ENCODE measurements at places on chromosomes 2 and 18.
A peak's percentile ranks its signal among the peaks of the same experiment; 100 is the strongest.

GRCh38 chr2:360124-360523, 72.2 kb upstream of the ALKAL2 start:
- no peak for DNase-seq

- DNase-seq: no peak
These were observed 106.6 kb downstream of the MAP4K4 start for GRCh38 chr2:101803945-101804696.

DNA sequence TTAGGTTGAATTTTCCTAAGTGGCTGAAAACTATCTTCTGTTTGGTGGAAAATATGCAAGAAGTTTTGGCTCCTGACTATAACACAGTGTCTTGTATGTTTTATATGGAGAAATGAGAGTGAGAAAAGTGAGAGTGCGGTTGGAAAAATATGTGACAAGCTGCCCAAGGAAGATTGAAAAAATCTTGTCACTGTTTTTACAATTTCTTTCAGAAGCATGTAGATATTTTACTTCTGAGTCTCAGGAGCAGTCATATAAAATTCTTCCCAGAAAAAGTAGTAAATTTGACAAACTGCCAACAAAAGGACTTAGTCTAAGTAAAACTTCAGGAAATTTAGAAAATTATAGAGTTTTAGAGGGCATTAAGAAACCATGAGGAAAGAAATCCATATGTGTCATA, 19.4 kb upstream of the RMND5A start:
- DNase-seq: no peak

GRCh38 chr2:233329489-233330135, 22.0 kb downstream of the SAG start:
- DNase-seq: no peak

GRCh38 chr2:222688917-222689316, 17.5 kb downstream of the MOGAT1 start:
- DNase-seq: no peak

DNA sequence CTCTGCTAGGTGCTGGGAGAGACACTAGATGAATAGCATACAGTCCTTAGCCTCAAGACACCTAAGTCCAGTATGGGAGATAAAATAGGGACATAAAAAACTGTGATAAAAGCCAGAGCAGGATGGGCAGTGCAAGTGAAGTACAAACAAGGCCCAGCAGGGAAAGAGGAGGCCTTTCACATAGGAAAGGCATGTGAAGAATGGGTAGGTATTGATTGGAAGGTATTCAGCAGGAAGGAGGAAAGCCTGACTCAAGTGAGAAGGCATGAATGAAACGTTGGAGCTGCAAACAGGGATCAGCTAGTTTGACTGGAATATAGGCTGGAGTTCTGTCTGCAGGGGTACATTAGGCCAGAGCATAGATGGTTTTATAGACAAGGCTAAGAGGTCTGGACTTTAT, 11.0 kb upstream of the CXCR4 start:
- DNase-seq: no peak

- no peak for DNase-seq
These were observed 188.4 kb downstream of the PPP1R1C start for GRCh38 chr2:182173944-182174622.

DNA sequence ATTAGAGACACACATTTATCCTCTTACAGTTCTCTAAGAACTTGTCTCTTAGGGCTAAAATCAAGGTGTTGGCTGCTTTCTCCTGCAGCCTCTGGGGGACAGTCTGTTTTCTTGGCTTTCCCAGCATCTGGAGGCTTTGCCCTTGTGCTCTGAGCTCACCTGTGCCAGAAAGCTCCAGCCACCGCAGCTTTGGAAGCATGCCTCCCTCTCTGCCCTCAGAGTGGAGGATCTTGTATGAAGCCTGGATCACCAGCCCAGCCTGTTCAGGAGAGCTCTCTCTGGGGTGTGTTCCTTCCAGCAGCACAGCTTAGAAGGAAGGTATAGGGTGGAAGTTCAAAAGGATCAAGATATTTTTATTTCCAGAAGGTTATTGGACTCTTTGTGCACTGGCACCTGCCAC, 53.1 kb upstream of the TPO start:
- DNase-seq: no peak

DNA sequence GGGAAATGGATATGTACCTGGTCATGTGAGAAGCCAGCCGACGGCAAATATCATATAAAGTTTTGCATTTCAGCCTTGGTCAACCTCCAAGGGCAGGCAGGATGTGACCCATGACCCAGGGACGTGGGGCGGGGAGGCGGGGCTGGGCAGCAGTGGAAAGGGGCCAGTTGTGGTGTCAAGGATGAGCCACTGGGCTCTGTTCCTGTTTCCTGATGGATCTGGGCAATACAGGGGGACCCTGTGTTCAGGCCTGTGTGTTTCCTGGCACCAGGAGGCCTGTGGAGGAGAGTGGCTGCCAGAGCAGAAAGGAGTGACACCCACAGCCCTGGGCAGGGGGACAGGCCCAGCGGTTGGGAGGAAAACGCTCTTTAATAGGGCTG, 106.9 kb downstream of the GATA6 start:
- DNase-seq: no peak

DNA sequence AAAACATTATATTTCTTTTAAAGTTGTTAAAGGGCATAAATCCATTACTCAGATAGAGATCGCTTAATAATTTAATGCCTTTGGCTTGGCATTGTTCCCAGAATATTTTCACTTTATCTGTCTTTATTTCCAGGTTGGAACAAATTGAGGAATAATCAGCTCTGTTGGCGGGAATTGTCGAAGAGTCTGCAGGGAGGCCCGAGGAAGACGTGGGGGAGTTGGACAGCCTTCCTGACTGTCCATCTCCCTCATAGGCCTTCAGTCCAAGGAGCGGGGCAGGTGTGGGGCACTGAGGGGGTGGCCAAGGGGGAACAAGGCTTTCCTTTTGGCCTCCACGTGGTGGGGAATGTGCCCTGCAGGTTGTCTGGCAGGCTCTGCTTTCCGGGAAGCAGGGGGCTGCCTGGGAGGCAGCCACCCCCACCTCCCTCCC, 179.6 kb downstream of the ZBTB7C start:
- no peak for DNase-seq

DNA sequence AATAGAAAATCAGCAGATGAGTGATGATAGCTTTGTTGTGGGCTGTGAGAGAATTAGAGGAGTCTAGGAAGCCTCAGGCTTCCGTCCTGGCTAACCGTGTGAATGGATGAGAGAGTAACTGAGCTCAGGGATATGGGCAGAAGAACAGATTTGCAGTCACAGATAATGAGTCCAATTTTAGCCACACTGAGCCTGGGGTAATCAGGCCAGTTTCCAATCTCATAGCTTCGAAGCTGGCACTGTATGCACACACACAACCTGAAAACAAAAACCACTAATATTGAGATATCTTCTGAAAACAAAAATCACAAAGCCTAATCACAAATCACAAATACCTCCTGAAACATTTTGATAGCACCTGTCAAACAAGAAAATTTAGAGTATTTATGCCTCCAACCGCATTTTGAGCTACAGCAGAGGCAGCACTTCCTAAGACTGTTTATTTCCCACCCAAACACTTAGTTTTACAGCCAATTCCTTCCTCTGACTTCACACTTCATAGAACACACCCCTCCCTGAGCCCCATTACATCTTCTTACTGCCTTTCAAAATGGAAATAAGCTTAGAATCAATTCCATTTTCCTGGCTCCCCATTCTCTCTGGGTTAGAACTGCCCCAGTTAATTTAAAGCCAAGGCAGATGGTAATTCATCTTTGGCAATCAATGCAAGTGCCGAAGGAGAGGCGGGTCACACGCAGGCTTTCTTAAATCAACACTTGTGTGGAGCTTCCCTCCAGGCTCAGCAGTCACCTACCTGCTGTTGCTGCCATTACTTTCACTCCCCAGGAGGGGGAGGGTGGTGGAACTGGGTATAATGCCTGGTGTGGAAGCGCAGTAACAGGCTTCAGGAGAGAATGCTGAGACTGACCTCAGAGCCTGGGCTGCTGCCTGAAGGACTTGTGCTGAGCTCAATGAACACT, 18.9 kb downstream of the TTR start:
- peak; percentile 50 for DNase-seq

DNA sequence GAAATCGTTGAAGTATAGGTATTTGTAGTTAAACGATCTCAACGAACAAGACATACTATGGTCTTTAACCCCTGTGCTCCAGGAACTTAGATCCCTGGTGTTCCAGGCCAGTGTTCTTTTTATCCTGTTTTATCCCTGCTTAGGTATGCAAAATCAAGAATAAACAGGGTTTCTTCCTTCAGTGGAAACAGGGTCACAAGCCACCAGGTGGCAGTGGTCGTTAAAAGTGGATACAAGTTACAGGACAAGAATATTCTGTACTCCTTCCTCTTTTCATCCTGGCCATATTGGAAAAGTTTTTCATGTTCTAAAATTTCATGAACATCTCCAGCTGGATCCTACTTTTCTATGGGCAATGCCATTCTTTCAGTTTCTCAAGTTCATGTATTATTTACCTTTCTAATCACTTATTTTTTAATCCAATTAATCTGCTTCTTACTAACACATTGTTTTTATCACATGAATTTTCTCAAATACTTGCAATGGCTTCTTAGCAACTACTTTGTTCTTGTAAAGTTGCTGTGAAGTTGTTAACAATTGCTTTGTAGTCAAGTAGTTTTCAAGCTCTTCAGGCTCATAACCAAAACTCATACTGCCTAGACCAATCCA, 16.4 kb upstream of the HNMT start:
- peak; percentile 59 for DNase-seq

DNA sequence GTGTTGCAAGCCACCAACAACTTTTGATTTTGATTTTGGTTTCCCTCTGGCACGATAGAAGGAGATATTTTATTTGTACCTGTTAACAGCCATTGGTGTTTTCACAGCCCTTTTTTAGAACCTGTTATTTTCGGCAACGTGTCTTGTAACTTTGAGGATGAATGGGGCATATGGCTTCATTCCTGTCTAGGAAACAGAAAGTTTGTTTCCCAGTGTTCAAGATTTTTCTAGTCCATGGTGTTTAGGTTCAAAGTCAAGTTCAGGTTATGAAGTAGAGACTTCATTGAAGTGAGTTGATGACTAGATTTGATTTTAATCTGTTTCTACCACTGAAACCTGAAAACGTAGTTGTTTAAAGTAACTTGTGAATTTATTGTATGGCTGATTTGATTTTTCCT, 343 bp downstream of the RASGRP3 start:
- no peak for DNase-seq

DNA sequence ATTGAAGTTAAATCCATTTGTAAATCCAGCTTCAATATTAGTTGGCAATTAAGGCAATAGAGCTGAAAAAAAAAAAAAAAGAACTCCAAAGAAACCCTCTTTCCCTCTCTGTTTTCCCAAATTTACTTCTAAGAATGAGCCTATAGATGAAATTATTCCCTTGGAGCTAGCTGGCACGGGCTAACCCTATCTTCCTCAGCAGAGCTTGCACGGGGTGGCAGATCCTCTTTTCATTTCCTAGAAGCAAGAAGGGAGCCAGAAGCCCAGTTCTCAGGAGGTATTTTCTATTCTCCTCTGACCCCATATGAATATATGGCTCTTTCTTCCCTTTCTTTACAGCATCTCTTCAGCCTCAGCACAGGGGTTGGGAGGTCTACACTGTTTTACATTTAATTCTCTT, 426.0 kb downstream of the TGIF1 start:
- DNase-seq: no peak

- DNase-seq: no peak
These were observed 187.4 kb upstream of the SOX11 start for GRCh38 chr2:5504756-5505155.

GRCh38 chr2:69764286-69765095, 22.6 kb downstream of the ANXA4 start:
- DNase-seq: no peak

- no peak for DNase-seq
These were observed 240.9 kb upstream of the APCDD1 start for GRCh38 chr18:10213526-10213925.

DNA sequence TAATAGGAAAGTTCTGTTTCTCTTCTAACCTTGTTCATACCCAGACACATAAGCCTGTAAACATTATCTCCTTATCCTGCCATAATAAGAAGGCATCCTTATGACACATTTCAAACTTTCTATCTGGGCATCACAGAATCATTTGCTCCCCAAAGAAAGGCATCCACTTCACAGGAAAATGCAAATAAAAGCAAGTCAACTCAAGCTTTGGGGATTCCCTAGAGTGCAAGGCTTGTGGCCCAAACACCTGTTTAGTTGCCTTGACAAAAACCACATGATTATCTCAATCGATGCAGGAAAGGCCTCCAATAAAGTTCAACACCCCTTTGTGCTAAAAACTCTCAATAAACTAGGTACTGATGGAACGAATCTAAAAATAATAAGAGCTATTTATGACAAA, 195.7 kb upstream of the GALNT5 start:
- no peak for DNase-seq

GRCh38 chr2:164873210-164873908, 31.7 kb upstream of the COBLL1 start:
- no peak for DNase-seq

DNA sequence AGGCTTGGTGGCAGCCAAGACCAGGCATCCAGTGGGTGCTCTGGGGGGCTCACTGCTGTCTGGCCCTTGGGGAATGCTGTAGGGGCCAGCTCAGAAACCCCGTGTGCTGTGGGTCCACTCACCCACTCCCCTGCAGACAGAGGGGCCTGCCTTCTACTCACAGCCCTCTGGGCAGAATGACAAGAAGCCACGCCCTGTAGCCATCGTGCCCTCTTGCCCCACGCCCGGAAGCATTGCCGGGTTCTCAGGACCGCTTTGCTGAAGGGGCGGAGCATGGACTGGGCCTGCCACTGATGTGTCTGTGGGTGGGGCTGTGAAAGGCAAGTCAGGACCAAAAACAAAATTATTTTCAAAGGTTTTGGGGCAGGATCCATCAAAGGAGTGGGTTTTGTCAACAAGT, 27.8 kb downstream of the GLI2 start:
- no peak for DNase-seq

GRCh38 chr2:9558948-9559381, 3.3 kb upstream of the ADAM17 start:
- DNase-seq: no peak

- no peak for DNase-seq
These were observed 9.7 kb downstream of the FMNL2 start for GRCh38 chr2:152344579-152345195.

DNA sequence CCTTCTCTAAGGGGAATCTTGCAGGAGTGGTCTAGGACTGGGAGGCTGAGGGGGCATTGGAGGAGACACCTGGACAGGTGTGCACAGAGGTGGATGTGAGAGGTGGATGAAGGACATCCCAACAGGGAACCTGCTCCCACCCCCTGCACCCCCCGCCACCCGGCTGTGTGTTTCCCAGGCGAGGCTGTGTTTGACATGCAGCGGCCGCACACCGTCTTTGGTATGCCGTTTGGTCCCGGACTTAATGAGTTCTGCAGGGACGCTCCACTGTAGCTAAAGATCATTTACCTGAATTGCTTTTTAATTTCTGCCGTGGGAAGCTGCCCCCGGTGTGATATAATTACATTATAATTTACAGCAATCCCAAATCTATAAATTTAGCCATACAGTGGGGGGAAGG, 87.3 kb downstream of the GLI2 start:
- no peak for DNase-seq

GRCh38 chr2:239304533-239305221, 96.1 kb downstream of the HDAC4 start:
- no peak for DNase-seq

DNA sequence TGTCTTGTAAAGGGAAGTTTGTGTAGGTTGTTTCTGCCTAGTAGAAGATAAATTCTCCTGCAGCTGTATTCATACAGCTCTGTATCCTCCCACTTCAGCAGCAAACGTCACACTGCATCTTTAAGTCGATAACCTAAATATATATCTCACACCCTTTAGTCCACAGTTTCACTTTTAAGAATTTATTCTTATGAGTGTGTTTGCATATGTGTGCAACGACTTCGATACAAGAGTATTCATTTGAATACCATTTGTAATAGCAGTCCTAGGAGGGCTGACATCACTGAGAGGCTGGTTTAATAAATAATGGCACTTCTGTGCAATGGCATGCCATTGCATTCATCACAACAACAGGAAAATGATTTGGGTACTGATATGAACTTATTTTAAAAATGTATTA, 63.8 kb upstream of the MSH6 start:
- no peak for DNase-seq

Measured in endothelial cell (in vitro differentiated cells).